Smooth muscle cell of the umbilical artery (primary cell): ENCODE measurements at places on chromosomes 7 and 10. TPM values are rescaled to one million over a fixed set of nuclear protein-coding genes. Genes with fewer than 3 reads are reported as not detected.

Gene LMOD2
- total RNA-seq = not detected in 2 replicates

Gene TMEM209
- 9.2 and 9.9 TPM in 2 replicates for total RNA-seq

Gene DDIT4
- total RNA-seq = 372 and 952 TPM in 2 replicates

Gene TEX36
- total RNA-seq = not detected in 2 replicates

Gene PIK3AP1
- total RNA-seq = 0.88 and 0.89 TPM in 2 replicates

Gene SLC13A1
- not detected in 2 replicates for total RNA-seq
